ENCODE measurements at places on chromosomes 16 and 17.

DNA sequence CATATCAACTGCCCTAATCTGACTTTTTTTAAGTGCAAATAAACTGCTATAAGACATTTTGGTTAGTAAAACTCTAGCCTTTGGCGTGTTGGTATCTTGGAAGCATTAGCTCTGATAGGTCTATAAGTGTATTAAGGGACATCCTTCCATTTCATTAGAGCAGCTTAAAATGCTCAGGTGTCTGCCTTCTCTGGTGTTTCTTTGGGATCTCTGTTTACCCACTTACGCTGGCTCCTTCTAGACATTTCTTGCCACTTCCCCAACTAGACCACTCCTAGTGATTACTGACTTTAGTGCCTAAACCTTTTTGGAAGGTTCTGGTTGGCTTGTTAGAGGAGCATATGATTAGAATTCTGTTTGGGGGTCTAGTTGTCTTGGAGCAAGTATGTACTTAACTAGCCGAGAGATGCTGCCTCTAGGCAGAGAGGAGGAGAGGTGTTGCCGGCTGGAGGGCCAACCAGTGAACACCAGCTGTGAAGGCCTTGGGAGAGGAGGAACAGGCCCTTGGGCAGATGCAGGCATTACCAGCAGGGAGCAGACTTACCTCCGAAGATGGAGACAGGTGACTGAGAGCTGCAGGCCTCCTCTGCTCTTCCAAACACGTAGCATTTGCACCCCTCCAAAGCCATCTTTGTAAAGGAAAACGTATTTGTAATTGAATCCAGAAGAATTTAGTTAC lies 15.2 kb upstream of the CLEC18C start:
- DNase-seq = no peak

GRCh38 chr16:63539276-63539675 lies 1503.0 kb upstream of the CDH8 start:
- no peak for DNase-seq

- no peak for DNase-seq
These were observed 820 bp downstream of the TLCD1 start for GRCh38 chr17:28725166-28725659.

GRCh38 chr17:60168654-60169053 lies 18.9 kb downstream of the CA4 start:
- DNase-seq = no peak

DNA sequence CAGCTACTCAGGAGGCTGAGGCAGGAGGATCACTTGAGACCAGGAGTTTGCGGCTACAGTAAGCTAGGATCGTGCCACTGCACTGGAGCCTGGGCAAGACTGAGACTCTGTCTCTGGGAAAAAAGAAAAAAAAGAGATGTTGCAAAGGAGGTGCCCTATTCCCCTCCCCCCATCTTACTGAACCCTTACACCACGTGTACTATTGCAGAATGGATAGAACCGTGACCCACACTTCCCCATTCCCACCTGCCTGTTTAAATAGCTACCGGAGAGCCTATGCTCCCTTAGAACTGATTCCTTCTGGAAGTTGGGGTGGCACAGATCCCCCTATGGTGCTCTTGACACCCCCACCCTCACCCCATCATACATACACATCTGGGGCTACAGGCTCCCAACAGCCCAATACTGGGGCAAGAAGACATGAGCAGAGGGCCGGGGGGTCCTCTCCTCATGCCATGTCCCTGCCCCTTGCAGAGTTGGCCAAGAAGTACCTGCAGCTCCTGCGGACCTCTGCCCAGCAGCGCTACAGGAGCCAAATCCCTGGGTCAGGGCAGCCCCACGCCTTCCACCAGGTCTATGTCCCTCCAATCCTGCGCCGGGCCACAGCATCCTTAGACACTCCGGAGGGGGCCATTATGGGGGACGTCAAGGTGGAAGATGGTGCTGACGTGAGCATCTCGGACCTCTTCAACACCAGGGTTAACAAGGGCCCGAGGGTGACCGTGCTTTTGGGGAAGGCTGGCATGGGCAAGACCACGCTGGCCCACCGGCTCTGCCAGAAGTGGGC lies 35.7 kb downstream of the NLRC5 start:
- DNase-seq = no peak

All from stimulated activated CD4-positive, alpha-beta T cell treated with anti-CD3 and anti-CD28 coated beads, Interleukin-15, amount 100 ng/mL, for 1 hour (primary cell).